ENCODE measurements at places on chromosomes 12 and 14.

DNA sequence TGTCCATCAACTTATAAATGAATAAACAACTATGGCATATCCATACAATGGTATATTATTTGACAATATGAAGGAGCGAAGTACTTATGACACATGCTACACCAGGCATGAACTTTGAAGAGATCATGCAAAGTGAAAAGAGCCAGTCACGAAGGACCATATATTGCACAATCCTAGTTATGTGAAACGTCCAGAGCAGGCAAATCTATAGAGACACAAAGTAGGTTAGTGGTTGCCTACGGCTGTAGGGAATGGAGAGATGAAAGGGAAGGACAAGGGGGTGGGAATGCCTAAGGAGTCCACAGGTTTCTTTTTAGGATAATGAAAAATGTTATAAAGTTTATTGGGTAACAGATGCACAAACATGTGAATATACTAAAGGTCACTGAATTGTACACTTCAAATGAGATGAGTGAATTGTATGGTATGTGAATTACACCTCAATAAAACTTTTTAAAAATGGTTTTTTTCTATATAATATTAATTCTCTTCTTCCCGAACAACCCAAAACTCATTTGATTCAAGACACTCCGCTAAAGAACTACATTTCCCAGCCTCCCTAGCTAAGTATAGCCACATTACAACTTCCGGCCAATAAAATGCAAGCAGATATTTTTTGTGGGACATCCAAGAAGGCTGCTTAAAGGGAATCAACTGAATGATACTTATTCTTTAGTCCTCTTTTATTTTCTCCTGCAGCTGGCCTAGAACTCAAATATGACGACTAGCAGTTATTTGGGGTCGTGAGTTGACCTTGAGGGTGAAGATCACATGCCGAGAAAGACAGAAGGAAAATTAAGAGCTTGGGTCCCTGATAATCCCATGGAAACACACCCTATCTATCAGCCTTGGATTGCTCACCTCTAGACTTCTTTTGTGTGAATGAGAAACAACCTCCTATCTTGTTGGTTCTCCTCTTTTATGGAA is 187.2 kb downstream of the TTC8 start:
- no peak for DNase-seq

GRCh38 chr12:124381456-124382296 is 86.8 kb downstream of the RFLNA start:
- no peak for DNase-seq

- DNase-seq, result no peak
Measured at GRCh38 chr14:53187921-53188463, 34.9 kb upstream of the DDHD1 start.

- no peak for DNase-seq
Measured at GRCh38 chr12:124126950-124127655, 154.1 kb downstream of the ZNF664 start.

GRCh38 chr14:58987591-58987990 is 200.9 kb upstream of the DAAM1 start:
- DNase-seq, result no peak

DNA sequence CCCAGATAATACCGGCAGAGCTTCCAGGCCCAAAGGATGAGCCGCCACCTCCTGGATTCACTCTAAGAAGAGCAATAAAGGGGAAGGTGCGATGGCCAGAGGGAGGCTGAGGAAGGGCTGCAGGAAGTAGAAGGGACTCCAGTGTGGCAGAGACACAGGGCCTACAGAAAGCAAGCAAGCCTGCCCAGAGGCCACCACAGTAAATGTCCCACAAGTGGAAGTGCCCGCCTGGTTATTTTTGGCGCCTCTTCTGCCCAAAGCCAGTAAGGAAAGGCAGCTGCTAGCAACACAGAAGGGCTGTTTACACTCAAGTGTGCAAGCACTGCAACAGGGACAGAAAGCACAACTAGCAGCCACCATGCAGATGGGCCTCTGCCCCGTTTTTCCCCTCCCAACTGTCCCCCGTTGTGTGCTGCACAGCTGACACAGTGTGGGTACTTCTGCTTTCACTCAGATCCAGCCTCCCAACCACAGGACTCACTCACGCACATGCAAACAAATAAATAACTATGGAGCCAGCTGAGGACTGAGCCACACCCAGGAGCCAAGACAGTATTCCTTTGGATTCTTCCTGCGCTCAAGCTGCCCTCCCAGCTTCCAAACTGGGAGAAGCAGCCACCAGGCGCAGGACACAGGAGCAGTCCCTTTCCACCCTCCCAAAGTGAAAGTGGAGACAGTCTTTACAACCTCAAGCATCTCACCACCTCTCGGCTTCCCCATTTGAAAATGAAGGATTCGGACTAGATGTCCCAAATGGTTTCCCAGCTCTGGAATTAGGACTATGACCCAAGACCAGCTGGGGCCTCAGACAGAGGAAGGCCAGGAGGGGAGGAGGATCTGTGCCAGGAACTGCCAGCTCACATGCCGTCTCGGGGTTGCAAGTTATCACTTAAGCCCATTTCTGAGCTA is 40.0 kb upstream of the PNMA1 start:
- no peak for DNase-seq

- DNase-seq, result peak; percentile 63
Measured at GRCh38 chr14:57189070-57189469, 79.6 kb downstream of the EXOC5 start.

DNA sequence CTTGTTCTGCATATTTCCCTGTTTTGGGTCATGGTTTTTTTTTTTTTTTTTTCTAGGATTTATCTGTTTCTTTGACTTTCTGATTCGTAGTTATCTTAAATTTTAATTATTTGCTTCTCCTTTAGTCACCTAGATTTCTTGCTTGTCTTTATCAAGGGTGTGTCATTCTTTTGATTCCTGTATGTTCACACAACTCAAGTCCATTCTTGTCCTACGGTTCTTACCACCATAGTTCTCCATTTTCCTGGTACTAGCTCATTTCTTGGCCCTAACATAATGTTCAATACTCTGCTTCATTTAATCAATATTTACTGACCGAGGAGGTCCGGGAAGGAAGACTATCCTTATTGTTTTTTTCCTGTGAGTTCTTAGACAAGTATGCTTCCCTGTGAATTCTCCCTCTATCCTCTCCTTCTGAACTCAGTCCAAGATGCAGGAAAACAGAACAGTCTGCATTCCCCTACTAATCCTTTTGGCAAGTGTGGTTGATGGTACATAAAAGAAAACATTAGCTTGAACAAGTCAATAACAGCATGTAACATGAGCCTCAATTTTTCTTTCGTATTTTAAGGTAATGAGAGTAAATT is 1346.4 kb upstream of the SEL1L start:
- no peak for DNase-seq

GRCh38 chr14:93977790-93978581 is 1.6 kb upstream of the ASB2 start:
- DNase-seq, result no peak

DNA sequence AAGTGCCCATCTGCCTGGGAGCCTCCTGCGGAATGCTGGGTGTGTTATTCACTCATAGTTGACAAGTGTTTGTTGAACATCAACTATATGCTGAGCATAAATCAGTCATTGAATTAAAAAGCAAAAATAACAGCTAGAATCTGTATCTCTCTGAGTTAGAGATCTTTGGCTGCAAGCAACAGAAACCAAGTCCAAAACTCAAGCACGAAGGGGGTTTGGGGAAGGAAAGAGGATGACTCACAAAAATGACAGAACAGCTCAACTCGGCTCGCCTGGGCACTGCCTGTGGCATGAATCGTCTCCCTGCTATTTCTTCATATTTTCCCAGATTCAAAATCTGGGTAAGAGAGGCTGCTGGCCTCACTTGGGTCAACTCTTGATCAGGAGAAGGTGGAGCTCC is 72.6 kb upstream of the NCOR2 start:
- DNase-seq, result no peak

DNA sequence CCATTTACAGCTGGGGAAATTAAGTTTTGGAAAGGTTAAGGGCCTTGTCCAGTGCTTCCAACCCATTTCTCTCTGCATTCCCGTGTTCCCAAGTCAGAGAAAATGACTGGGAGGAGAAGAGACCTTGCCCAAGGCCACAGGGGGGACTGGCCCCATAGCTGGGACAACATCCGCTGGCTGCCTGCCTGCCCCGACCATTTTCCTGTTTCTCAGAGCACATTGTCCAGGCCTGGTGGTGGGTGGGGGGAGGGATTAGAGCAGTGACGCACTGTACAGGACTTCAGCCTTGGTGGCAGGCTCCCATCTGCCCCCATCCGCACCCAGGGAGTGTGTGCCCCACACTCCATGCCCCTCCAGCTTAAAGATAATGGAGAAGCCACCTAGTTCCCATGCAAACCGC is 27.7 kb downstream of the DIO3 start:
- no peak for DNase-seq

All from NCI-H1092 (cell line).